Cortex of kidney (tissue), 1 donor: ENCODE measurements at places on chromosomes 3 and 15.

DNA sequence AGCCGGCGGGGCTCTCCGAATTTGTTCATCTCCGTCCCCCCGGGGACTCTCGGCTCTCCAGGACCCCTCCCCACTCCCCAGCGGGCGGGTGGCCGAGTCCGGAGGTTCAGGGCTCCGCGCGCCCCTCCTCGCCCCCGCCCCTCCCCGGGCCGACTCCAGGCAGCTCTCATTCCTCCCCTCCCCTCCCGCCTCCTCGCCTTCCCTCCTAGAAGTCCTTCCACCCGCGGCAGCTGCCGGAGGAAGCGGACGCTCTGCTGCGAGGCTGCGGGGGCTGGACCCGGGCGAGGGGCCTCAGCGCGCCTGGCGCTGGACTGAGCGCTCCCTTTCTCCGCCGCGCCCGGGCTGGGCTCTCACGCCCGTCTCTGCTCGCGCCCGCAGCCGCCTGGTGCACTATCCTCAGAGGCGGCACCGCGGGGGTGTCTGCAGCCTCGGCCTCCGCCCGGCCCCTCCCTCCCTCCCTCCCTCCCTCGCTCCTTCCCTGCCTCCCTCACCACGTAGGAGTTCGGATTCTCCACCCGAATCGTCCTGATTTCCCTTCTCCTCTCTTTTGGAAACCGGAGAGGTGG, at the start of gene ROBO2:
TSS of gene ROBO2 (plus strand) at position 494 of the 566 bp plus-strand sequence. CDS start 687 bp downstream, outside the sequence.
- no peak for DNase-seq

- no peak for DNase-seq
These were observed at the start of gene CCDC50 for GRCh38 chr3:191328962-191329653. TSS of gene CCDC50 (plus strand) at chr3:191329394. CDS start at chr3:191329675, 281 bp downstream.

GRCh38 chr3:193701953-193702635, 109.1 kb downstream of the OPA1 start:
- DNase-seq, result no peak

DNA sequence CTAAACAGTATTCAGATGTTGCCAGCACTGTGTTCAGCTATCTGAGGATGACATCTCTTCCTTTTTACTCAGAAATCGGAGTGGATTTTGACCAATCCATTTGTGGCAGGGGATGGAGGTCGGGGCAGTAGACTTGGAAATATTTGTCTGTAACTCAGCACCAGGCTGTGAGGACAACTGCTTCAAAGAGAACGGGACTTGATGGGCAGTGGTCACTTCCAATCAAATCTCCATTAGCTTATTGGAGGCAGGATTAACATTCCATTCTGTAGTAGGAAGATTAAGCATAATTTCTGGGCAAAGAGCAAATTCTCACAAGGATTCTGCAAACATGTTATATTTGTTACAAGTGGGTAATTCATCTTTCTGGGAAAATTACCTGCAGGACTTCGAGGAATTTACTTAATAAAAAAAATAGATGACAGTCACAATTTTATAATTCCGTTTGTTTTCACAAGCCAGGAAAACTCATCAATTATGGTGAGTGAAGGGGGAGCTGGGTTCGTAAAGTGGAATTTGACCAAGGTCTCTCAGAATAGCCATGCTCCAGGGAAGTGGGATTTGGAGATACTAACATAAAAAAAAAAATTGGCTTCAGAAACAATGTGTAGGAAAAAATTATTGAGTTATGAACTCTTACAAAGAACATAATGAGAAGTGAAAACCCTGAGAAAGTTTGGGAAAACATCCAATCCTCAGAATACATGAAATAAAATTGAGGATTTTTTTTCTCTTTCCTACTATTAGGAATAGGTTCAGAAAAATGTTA, 18.1 kb downstream of the CRABP1 start:
- no peak for DNase-seq

GRCh38 chr15:33654860-33655259, 313.4 kb upstream of the CHRM5 start:
- no peak for DNase-seq

- DNase-seq, result no peak
These were observed 258.1 kb upstream of the MCTP2 start for GRCh38 chr15:93973287-93973686.

DNA sequence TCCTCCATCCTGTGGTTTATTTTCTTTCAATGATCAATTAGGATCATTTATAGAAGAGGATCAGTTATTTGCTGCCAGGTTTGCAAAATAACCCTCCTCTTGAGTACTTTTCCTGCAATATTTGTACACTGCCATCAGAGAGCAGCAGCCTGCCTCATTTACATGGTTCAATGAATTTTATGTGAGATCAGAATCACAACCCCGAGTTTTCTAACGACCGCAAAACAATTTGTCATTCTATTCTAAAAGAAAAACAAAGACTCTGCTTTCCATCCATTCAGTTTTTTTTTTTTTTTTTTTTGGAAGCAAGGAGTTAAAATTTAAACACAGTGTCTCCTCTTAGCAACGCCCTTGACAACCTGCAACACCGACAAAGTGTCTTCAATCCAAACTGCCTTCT, 146.9 kb downstream of the RAB11A start:
- no peak for DNase-seq

- DNase-seq, result no peak
These were observed 237.1 kb upstream of the CFAP20DC start for GRCh38 chr3:59286791-59287531.
